ENCODE measurements at places on chromosomes 1 and 21.

- DNase-seq, result no peak
Measured at GRCh38 chr1:66933887-66934700, 9.3 kb downstream of the MIER1 start.

DNA sequence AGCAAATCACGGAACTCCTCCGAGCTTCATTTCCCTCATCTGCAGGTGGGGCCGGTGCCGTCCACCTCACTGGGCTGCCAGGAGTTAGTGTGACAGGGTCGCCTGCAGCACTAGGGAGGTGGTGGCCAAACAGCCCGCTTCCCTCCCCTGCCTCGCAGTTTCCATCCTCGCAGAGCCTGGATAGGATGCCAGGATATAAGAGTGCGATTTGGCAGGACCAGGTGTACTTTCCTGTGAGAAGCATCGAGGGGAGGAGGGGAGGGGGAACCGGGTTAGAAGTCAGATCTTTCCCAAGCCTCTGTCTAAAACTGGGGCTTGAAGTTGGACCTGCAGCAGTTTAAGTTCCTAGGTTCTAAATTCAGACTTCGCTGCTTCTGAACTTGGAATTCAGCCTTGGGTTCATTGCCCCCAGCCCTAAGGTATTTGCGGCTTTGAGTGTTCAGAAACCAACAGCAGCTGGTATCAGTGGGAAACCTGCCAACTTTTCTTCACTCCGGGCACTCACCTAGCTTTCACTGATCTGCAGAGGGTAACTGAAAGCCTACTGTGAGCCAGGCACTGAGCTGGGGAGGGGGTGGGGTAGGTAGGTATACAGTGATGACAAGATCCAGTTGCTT lies 1.7 kb upstream of the JUN start:
- DNase-seq, result peak; percentile 70

DNA sequence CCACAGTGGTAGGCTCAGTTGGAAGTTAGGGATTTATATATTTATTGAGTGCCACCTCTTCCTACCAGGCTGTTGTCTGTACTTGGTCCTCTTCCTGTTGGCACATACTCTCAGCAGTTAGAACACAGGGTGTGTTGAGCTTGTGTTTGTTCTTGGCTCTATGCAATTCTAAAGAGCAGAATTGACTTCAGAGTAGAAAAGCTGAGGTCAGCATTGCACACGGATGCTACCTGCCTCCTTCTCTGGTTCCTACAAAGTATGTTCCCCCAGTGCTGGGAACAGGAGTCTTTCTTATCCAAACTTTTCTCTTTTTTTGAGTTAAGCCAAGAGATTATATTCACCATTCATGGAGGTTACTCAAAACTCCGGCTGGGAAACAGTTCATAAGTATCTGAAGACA lies 16.5 kb upstream of the CD53 start:
- no peak for DNase-seq

DNA sequence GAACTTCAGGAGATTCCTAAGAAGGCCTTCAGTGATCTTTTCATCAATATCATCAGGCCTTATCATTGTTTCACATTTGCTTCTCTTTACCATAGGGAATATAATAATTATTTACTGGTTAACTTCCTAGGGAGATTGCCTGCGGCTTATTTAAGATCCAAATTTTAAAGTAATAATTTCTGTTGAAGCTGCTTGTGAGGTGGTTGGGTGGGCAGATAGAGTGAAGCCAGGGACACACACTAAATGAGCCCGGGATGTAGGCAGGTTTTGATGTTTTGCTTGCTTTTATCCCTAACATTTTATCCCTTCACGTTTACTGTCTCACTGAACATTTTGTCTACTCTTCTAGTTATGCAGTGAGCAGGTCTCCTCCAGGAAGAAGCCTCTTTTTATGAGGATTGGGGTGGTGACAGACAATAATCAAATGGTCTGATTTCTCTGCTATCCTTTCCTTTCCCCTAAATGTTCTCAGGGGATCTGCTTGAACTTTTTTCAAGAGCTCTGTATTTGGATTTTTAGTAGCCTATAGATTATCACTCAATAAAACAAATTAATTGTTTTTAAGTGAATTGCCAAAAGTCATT lies 164.7 kb downstream of the RUNX1 start:
- no peak for DNase-seq

- no peak for DNase-seq
Measured at GRCh38 chr1:236282425-236282716, 613 bp upstream of the ERO1B start.

DNA sequence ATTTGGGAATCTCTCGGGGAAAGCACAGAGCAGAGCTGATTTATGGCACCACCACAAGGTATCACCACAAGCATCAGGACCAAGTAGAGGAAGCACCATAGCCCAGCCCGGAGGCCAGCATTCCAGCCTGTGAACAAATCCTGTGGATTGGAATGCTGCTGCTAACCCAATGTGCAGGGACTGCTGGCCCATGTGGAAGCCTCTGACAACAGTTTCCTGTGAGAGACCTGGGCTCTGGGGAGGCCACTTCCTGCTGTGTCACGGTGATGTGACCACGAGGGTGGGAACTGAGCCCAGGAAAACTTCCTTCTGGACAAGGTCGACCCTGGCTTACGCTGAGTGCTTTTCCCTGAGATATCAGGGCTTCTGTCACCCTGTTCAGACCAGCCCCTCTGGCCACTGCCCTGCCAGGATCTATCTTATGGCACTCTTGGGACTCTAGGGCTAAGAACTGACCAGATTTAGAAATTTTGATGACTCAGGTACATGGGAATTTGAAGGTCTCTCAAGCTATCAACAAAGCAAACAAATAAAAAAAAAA lies 88.3 kb upstream of the NGF start:
- DNase-seq, result no peak

DNA sequence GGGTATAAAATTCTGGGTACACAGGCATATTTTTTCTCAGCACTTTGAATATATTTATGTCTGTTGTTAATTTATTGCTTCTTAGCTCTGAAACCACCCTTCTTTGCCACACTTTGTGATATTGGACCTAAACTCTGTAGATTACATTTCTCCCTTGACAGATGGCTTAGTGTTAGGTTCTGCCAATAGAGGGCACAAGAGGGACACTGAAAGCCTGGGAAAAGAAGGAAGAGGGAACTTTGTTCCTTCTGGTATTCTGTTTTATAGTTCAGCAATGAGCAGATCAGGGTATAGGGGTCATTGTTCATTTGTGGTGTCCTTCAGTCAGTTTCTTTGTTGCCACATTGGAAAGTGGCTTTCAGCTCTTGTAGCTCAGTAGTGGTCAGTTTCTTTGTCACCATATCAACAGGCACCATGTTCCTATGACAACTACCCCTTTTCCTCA lies 423.5 kb upstream of the PROX1 start:
- no peak for DNase-seq

DNA sequence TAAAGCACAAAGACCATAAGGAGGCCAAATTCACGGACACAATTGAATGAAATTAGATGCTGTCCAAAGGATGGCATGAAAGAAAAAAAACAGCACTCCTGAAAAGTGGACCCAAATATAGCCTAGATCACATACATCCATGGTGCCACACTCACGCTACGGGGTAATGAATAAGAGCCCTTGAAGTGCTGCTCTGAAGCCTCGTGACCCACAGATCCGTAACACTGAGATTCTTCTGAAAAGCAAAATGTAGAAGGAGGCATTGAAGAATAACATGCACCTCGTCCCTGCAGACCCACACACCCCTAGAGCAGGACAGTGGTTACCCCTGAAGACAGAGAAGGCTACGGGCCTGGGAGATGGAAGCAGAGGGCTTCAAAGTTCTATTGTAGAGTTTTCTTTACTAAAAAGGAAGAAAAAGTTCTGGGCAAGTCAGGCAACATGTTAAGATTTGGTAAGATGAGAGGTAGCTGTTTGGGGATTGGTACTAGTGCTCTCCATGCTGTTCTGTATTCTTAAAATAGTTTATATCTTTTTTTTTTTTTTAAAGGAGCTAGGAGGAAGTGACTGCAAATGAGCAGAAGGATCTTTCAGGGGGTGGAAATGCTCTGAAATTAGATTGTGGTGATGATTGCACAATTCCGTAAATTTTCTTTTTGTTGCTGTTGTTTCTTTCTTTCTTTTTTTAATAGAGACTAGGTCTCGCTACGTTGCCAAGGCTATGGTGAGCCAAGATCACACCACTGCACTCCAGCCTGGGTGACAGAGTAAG lies 4.1 kb upstream of the ITGB2 start:
- DNase-seq, result no peak

All from DMS 273 treated with DMSO at 0.1 percent for 48 hours (cell line).